H9 (cell line): ENCODE measurements at places on chromosomes 2 and 18.

GRCh38 chr18:55252053-55252675 is 292.9 kb upstream of the CCDC68 start:
- H3K4me1 ChIP-seq: peaks cover 8% of the 10 kb centered on the region; the same call in 1 of the 2 replicates
- no peak overlapping the region for H3K4me3 ChIP-seq
- H3K27me3 ChIP-seq: no peaks in the 10 kb centered on the region
- peaks cover 12% of the 10 kb centered on the region for H3K36me3 ChIP-seq
- peak overlapping the region; percentile 39 for H3K27ac ChIP-seq

DNA sequence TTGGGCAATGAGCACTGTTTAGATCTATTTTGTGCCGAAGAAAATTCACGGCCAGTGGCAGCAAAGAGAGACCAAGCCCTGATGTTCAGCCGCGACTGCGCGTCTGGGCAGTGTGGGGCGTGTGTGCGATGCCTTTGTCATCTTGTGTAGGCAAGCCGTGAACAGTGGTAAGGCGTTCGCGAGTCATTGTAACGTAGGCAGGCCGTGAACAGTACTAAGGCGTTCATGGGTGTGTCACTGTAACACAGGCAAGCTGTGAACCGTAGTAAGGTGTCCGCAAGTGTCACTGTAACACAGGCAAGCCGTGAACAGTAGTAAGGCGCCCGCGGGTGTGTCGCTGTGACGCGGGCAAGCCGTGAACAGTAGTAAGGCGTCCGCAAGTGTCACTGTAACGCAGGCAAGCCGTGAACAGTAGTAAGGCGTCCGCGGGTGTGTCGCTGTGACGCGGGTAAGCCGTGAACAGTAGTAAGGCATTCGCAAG is 99.9 kb downstream of the NFATC1 start:
- no peaks in the 10 kb centered on the region for H3K27me3 ChIP-seq
- H3K36me3 ChIP-seq: peaks cover 9% of the 10 kb centered on the region; the same call in 1 of the 2 replicates
- H3K4me3 ChIP-seq: no peak overlapping the region
- DNase-seq: no peak
- H3K4me1 ChIP-seq: no peaks in the 10 kb centered on the region

- no peaks in the 10 kb centered on the region for H3K27me3 ChIP-seq
- H3K4me1 ChIP-seq: peaks cover 2% of the 10 kb centered on the region; the same call in 1 of the 2 replicates
- no peak overlapping the region for H3K4me3 ChIP-seq
- peaks cover 18% of the 10 kb centered on the region for H3K36me3 ChIP-seq
- H3K27ac ChIP-seq: no peak overlapping the region
Observed at GRCh38 chr2:206942592-206943478, 3.5 kb downstream of the CPO start.

- H3K27ac ChIP-seq: no peak overlapping the region
- DNase-seq: no peak
- no peaks in the 10 kb centered on the region for H3K4me1 ChIP-seq
- H3K4me3 ChIP-seq: no peak overlapping the region
- no peaks in the 10 kb centered on the region for H3K36me3 ChIP-seq
Observed at GRCh38 chr2:174704642-174705041, 59.6 kb downstream of the CHRNA1 start.

- DNase-seq: no peak
- no peaks in the 10 kb centered on the region for H3K27me3 ChIP-seq
- H3K27ac ChIP-seq: no peak overlapping the region
- no peaks in the 10 kb centered on the region for H3K36me3 ChIP-seq
- H3K4me1 ChIP-seq: no peaks in the 10 kb centered on the region
- H3K4me3 ChIP-seq: no peak overlapping the region
Observed at GRCh38 chr2:3041841-3042600, 335.6 kb downstream of the EIPR1 start.

DNA sequence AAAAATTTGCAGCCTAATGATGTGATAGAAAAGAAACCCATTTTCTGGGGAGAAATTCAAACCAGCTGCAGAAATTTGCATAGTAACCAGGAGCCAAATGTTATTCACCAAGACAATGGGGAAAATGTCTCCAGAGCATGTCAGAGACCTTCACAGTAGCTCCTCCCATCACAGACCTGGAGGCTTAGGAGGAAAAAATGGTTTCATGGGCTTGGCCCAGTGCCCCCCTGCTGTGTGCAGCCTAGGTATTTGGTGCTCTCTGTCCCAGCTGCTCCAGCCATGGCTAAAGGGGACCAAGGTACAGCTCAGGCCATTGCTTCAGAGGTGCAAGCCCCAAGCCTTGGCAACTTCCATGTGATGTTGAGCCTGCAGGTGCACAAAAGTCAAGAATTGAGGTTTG is 352.9 kb downstream of the PLCL1 start:
- H3K4me3 ChIP-seq: no peak overlapping the region
- H3K27ac ChIP-seq: no peak overlapping the region
- no peaks in the 10 kb centered on the region for H3K27me3 ChIP-seq
- DNase-seq: no peak
- no peaks in the 10 kb centered on the region for H3K4me1 ChIP-seq
- H3K36me3 ChIP-seq: peaks cover 20% of the 10 kb centered on the region

GRCh38 chr18:24930971-24931370 is 421.0 kb downstream of the ZNF521 start:
- DNase-seq: no peak
- no peaks in the 10 kb centered on the region for H3K36me3 ChIP-seq
- peaks cover 8% of the 10 kb centered on the region; the same call in 1 of the 2 replicates for H3K4me1 ChIP-seq
- no peaks in the 10 kb centered on the region for H3K27me3 ChIP-seq
- no peak overlapping the region for H3K27ac ChIP-seq

GRCh38 chr2:219368690-219369191 is 19.0 kb downstream of the DNPEP start:
- no peaks in the 10 kb centered on the region for H3K4me1 ChIP-seq
- H3K27ac ChIP-seq: no peak overlapping the region
- no peak overlapping the region for H3K4me3 ChIP-seq
- DNase-seq: no peak
